ENCODE measurements at places on chromosomes 7 and 10.

DNA sequence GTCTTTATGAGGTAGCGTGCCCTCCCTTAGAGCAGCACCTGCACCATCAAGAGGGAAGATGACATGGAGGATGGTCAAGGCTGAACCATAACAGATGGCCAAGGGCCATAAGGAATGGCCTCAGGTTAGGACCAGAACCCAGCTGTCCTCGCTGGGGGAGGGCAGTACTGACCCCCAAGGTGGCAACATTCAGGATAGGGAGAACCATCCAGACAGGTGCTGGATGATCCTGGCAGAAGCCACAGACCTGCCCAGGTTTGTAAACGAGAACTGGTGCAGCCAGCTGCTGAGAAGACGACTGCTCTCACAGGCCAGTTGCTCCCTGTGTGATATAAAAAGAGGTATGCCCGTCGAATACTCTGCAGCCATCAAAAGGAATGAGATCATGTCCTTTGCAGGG, 320.4 kb downstream of the GLRX3 start:
- DNase-seq: no peak

GRCh38 chr10:130014263-130015074, 50.4 kb upstream of the EBF3 start:
- no peak for DNase-seq

- DNase-seq: no peak
Measured at GRCh38 chr7:43337191-43337590, 224.7 kb downstream of the HECW1 start.

- DNase-seq: no peak
Measured at GRCh38 chr7:88127637-88128290, 92.1 kb downstream of the SRI start.

- no peak for DNase-seq
Measured at GRCh38 chr10:89342206-89342958, 14.6 kb downstream of the IFIT3 start.

DNA sequence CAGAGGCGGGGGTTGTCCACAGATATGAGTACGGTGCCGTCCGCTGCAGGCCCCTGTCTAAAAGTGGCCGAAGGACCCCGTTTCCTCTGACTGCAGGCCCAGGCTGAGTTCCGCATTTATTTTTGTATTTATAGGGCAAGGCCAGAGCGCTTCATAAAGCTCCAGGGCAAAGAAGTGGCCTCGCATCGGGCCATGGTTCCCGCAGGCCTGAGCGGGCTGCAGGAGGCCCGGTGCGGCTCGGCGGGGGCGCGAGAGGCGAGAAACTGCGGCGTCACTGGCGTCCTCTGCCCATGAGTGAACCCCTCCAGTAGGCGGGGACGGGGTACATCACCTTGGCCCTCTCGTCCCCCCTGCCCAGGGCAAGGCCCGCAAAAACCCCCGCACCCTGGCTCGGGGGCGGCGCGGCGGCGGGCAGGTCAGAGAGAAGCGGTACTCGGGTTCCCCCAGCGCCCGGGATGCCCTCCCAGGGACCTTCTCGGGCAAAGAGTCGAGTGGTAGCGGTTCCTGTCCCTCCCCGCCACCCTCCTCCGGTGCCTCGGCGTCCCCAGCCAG, 355.7 kb downstream of the DNAJB6 start:
- no peak for DNase-seq

GRCh38 chr7:95056107-95056739, 148.8 kb downstream of the PPP1R9A start:
- DNase-seq: no peak

DNA sequence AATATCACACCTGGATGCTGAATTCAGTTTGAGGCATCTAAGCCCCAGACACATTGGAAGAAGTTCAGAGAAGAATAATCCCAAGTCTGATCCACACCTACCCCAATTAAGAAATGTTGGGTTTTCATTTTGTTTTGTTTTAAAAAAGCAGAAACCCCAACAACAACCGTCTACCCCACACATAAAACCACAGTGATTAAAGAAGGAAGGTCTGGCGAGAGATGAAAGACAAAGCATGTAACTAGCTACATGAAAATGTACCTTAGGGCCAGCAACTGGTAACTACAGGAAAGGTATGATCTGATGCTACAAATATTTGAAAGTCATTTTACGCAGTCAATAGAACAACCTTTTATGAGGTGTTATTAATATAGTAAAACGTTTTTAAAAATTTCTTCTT, 1112.3 kb downstream of the GATA3 start:
- no peak for DNase-seq

DNA sequence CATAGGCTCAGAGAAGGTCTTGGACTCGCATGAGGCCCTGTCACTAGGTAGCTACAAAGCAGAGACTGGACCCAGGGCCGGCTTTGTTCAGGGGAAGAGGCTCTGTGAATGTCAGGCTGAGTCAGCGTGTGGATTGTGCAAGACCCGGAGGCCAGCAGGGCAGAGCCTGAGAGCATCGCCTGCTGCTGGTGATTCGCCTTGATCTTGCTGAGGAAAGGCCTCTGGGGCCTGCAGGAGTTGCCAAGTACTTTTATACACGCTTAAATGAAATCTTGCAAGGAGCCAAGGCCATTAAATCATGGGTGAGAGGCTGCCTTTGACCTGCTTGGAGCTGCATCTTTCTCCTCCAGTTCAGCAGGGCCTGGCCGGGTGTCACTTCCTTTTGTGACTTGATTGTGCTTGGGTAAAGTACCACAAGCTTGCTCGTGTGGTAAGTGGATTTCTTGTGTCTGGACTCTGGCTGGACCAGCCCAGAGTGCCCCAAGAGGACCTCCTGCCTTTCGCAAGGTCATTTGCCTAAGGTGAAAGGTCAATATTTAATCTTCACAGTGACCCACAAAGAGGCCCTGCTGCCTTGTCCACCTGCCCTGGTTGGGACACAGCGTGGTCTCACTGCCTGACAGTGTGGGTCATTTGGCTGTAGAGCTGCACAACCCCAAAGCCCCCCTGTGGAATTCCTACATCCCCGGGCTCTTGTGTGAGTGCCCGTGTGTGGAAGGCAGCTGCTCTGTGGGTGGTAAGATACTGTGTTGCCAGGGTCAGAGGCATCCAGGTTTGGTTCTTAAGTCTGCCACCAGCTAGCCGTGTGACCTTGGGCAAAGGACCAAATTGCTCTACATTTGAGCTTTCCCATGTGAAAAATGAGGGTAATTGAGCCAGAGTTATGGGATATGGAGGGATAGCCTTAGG, 38.6 kb upstream of the SH2D4B start:
- no peak for DNase-seq

GRCh38 chr7:117565226-117565625, 85.4 kb downstream of the CFTR start:
- DNase-seq: no peak

- DNase-seq: no peak
Measured at GRCh38 chr7:250523-250922, 39.4 kb upstream of the FOXL3 start.

GRCh38 chr10:68111584-68111983, 2.3 kb downstream of the MYPN start:
- DNase-seq: no peak

DNA sequence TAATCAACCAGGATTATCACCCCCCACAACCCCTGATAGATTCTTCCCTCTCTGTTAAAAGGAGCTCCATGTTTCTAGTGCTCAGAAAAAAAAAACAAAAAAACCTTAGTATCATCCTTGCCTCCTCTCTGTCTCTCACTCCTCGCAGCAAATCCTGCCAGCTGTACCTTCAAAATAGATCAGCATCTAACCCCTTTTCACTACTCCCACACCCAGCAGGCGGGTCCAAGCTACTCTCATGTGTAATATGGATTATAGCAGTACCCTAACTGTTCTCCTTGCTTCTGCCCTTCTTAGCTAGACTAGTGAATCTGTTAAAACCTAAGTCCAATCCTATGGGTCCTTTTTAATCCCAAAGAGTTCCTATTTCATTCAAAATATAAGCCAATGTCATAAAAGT, 667.4 kb downstream of the MAGI2 start:
- no peak for DNase-seq

- DNase-seq: no peak
Measured at GRCh38 chr10:119680050-119680449, 28.9 kb downstream of the BAG3 start.

- DNase-seq: no peak
Measured at GRCh38 chr7:7962851-7963250, 5.7 kb upstream of the GLCCI1 start.

GRCh38 chr10:6738112-6738768, 158.2 kb upstream of the PRKCQ start:
- no peak for DNase-seq

DNA sequence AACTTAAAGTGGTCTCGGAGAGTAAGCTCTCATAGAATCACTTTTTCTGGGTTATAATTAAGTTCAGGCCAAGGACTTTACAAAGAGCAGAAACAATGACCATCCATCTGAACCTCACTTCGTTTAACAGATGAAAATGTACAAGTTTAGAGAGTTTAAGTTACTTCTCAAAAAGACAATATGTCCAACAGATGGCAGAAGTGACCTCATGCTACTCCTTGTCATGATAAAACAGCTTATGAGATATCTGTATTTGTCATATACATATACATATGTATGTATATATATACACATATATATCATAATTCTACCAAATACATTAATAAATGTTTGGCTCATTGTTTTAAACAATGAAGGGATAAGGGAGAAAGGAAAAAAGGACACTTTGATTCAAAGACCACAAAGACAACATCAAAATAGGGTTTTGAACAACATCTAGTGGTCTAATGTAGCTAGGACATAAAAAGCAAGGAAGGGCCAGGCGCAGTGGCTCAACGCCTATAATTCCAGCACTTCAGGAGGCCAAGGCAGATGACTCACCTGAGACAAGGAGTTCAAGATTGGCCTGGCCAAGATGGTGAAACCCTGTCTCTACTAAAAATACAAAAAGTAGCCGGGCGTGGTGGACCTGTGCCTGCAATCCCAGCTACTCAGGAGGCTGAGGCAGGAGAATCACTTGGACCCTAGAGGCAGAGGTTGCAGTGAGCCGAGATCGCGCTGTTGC, 17.8 kb downstream of the NAPEPLD start:
- DNase-seq: no peak

DNA sequence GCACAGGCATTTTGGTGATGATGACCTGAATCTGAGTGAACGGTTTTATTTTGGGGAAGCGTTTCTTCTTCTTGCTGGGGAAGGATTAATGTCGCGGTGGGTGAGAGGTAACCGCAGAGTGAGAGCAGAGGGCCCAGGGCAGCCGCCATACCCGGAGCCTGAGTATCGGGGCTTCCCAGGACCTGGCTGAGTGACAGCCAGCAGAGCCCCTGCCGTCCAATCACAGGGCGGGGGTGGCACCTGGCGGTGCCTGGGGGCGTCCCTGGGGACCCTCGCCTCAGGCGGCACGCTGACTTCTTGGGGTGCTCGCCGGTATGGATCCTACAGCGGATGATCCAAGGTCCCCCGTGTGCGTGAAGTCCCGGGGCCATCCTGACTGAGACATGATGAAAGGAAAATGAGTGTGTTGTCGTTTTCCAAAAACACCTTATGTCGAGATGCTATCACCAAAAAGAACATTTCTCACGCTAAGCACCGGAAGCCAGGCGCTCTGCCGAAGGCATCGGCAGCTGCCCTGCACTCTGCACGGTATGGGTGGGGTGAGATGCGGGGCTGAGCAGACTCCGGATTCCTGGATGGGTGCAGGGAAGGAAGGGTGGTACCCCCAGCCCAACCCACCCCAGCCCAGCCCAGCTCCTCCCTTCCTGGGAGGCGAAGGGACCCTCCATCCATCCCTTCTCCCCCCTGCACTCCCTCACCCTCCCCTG, 227.9 kb upstream of the SHH start:
- DNase-seq: no peak

- DNase-seq: no peak
Measured at GRCh38 chr10:20971901-20972300, 74.8 kb upstream of the NEBL start.

GRCh38 chr10:14476641-14477407, 146.1 kb upstream of the FRMD4A start:
- no peak for DNase-seq

DNA sequence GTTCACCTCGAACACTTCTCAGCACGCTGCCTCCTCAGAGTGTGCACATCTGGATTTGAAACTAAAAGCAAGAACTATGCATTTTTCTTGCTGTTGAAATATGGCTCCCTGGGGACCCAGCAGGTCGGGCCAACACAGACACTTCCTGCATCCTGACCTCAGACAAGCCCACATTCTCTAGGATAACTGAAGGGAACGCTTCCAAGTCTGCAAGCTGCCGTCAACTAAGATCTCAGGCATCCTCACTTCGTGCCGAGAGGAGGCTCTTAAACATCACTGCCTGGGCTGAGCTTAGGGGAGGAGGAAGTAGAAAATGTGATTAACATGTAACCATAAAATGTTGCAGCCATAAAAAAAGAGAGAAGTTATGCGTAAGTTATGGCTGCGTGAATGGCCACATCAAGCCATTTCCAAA, 65.5 kb downstream of the PYROXD2 start:
- DNase-seq: peak; percentile 71

DNA sequence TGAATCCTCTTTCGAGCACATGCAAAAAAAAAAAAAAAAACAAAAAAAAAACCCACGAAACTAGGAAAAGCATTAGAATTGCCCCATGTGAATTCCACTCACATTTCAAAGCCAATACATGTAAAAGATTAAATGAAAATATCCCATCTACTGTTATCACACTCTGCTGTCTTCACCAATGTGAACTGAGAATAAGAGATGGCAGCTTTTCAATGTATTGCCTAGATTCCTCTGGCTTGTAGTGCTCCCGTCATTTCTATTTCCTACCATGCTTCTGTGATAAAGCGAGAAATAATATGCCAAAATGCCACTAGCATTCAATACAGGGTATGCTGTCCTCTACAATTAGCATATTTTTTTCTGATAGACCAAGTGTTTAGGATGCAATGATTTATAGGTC, 517.0 kb downstream of the NRG3 start:
- no peak for DNase-seq

DNA sequence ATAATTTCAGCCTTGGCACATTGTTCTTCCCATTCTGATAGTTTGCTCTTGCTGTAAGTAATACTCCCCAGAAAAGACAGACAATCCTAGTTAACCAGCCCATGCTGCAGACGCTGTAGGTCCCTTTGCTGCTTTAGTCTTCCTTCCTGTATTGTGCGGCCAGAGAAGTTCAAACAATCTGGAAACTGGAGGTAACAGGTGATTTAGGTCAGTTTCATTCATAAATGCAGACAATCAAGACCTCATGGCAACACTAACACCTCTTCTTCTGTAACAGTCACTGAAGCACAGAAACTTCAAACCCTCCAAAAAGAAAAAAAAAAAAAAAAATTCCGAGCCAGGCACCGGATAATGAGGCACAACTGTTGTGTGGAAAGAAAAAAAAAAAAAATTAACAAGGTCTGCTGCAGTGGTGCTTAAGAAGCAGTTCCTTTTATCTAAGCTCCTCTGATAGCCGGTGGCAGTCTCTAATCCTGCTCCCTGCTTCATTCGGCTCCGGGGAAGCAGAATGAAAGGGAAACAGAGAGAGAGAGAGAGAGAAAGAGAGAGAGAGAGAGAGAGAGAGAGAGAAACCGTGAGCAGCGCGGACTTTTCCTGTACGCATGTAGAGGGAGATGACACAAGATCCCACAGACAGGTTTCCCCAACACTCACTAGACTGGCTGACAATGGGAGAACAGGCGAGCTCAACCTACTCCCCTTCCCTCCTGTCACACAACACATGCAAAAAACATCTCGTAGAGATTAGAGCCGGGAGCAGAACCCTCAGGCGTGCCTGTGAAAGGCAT, at the start of gene SEMA3A:
Gene SEMA3A (minus strand): TSS at position 306 of the 788 bp plus-strand sequence. CDS start 203 bp downstream, at position 103.
- DNase-seq: peak; percentile 57

GRCh38 chr7:120554960-120555571, 282.1 kb downstream of the KCND2 start:
- peak; percentile 18 for DNase-seq

All from left renal pelvis (tissue), 4 donors.